ENCODE measurements at places on chromosomes 2 and 18.

DNA sequence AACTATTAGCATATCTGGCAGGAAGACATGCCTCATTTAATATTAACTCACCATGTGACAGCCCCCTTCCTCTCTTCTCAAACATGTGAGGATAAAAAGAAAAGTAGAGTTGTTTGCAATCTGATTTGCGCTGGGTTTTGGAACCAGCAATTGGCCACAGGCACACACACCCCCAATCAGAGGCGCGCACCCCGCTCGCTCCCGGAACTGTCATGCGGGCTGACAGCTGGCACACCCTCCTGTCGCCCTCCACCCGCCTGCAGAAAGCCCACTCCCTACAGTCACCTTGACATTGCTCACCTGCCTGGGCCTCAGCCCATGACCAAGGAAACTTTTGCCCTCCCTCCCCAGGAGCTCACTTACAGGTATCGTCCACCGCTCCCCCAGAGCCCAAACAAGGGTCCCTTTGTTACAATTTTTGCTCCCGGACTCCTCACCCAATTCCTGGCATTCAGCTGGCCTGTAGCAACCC is 1.1 kb downstream of the COBLL1 start:
- no peak for DNase-seq

GRCh38 chr2:17621781-17622180 is 81.3 kb downstream of the VSNL1 start:
- no peak for DNase-seq

GRCh38 chr2:147365622-147366021 is 479.2 kb upstream of the ACVR2A start:
- DNase-seq: no peak

DNA sequence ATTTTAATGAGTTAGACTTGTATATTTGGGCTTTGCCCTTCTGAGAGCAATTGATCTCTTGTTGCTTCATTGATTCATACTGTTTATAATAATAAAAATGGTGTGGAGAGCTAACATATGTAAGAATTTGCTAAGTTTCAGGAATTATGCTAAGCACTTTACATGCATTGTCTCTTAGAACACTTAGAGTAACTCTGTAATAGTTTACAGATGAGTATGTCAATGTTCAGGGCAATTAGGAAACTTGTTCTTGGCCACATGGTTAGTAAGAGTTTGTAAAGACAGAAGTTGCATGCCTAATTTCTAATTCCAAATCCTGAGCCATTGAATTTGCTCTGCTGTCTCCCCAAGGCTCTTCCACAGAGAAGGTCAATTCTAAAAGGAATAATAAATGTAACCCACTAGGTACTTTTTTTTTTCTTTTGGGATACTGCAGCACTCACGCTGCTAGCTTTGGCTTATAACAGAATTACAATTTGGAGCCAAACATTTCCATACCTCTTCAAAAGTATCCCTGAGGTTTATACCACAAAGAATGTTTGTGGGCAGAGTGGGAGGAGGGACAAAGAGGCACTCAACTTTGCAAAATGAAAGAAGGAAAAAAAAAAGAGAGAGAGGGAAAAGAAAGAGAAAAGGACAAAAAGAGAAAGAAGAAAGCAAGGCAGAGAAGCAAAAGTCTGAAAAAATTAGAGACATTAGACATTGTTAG is 232.4 kb downstream of the CALCRL start:
- no peak for DNase-seq

- no peak for DNase-seq
These were observed 562.4 kb downstream of the RNF144A start for GRCh38 chr2:7479603-7480002.

Measured in GM13977 (cell line).